Endothelial cell (in vitro differentiated cells): ENCODE measurements at places on chromosomes 3 and 15.
A peak's percentile ranks its signal among the peaks of the same experiment; 100 is the strongest.

GRCh38 chr3:4866866-4867265, 112.4 kb upstream of the BHLHE40 start:
- DNase-seq, result no peak

- no peak for DNase-seq
Observed at GRCh38 chr15:60758961-60759729, 280.2 kb upstream of the ICE2 start.

DNA sequence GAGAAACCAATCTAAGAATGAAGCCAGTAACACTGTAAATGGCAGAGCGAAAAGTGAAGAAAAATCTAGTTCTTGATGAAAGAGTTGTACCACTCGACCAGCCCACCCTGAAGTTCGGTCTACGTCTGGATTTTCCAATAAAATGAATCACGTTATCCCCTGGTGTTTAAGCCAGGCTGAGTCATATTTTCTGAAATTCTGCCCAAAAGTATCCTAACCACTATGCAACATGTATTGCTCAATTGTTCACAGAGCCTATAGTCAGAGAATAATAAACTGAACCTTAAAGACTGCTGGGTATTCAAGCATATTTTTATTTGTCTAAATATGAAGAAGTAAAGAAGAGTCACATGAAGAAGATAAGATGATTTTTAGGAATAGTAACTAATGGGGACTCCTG, 245.7 kb downstream of the FGF12 start:
- DNase-seq, result no peak

DNA sequence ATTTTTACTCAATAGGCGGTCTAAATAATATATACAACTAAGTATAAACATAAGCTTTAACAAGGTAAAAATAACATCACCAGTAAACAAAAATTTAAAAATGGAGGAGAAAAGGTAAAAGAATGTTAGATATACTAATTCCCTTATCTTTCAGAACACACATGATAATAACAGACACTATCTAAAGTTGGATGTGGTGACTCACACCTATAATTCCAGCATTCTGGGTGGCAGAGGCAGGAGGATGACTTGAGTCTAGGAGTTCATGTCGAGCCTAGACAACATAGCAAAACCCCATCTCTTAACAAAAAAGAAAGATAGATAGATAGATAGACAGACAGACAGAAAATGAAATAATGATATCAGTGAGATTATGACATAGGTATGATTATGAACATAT, 85.1 kb downstream of the STAG1 start:
- DNase-seq, result no peak

GRCh38 chr3:151346292-151346691, 16.9 kb upstream of the P2RY13 start:
- no peak for DNase-seq

- DNase-seq, result no peak
Observed at GRCh38 chr3:102087236-102087635, 237.9 kb downstream of the NFKBIZ start.

DNA sequence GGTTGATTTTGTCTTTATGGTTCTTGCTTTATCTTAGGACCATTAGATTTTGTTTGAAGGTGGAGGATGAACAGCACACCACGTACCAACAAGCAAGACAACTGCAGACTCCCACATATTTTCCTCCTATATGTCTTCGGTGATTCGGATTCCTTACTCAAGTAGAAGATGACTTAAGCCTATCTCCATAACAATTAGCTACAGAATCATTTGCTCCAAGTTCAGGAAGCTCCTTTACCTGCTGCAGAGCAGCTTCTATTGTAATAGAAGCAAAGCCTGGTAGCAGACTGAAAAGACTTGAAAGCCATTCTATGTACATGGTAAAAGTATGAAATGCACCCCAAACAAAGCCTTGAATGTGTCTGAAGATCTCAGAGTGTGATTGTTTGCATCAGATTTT, 229.0 kb downstream of the SOX2 start:
- no peak for DNase-seq

- DNase-seq, result no peak
Observed at GRCh38 chr15:50871832-50872231, 36.7 kb upstream of the AP4E1 start.

DNA sequence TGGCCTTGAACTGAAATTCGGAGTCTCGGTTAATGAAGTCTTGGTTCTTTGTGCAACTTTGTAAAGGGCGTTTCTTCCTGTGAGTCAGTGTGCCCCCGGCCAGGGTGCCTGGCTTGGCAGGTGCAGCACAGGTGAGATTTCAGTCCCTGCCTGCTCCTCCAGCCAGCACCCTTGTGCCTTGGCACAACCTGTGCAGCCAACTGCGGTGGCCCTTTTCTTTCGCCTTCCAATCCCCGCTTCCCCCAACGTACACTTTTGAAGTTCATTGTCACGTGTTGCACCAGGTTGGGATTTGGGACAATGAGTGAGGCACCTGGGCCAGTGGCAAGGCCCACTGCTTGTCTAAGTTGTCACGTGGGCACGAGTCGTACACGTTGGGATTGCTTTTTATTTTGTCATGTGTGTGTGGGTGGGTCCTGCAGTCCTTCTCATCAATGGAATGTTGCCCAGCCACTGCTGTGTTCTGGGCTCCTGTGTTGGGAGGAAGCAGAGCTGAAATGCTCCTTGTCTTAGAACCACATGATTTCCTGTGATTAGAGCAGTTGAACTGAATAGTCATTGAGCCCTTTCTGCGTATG, 242.9 kb upstream of the BHLHE40 start:
- no peak for DNase-seq

- DNase-seq, result no peak
Observed at GRCh38 chr3:113614402-113614801, 82.0 kb downstream of the USF3 start.

DNA sequence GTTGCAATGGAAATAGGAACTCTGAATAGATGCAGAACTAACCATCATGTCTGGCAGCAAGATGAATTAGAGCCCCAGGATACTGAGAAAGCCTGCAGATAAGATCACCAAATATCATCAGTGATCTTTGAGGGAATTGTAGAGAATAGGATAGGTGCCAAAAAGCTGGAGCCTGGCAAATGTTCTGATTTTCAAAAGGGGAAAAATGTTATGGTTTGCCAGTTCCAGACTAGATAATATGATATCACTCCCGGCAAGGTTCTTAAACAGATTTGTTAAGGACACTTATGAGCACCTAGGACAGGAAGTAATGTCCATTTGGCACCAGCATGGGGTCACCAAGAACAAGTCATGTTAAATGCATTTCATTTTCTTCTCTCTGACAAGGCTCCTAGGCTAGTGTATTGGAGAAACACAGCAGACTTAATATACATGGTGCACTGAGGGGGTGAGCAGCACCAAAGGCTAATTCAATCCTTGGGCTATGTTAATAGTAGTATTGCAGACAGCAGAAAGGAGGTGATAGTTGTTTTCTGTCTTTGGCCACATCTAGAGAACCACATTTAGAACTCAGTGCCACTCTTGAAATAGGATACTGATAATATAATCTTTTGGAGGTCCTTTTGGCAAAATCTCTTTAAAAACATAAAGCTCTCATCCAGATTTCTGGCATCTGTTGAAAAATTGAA, 4.8 kb downstream of the SRGAP3 start:
- no peak for DNase-seq

DNA sequence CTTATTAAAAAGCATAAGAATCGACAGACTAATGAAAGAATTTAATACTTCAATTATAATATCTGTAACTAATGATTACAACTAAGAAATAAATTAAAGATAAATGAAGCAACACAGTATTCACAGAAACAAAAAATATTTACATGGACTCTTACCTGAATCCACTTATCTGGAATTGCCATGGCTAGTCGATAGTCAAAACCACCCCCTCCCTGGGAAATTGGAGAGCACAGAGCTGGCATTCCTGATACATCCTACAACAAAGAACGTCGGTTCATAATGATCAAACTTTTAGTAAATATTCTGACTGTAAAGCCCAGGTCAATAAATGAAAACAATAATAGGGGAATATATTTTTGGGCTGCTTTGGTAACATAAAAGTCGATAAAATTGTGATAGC, 175.5 kb downstream of the GBE1 start:
- DNase-seq, result no peak

DNA sequence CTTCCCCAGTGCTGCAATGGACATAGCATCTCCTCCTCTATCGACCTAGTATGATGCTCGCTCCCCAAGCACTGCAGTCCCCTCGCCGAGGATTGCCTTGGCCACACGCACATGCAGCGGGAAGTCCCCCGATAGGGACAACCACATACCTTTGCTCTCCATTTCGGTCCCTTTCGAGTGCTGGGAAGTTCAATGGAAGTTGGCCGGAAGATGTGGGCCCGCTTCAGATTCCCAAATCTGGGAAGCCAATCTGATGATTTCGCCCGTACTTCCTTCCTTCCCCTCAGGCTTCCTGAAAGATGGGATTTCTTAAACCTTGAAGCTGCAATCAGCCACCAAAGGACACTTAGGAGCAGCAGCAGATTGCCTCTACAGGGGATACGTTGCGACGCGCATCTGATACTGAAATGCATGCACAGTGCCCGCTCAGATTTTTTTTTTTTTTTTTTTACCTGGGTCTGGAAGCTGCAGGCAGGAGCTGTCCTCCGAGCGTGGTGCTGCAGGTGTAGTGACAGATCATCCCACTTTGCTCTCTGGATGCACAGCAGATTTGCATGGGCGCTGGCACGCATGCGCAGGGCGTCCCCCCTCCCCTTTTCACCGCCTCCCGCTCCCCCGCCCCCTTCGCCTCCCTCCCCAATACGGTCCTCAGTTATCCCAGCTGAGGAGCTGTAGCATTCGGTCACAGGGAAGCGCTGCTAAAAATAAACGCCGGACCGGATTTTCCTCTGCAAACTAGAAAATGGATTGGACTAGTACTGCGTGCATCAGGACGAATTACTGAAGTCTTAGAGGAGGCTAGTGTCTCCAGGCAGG, at the start of gene FGF12:
FGF12 (minus strand) TSS at position 510 of the 816 bp plus-strand sequence.
- DNase-seq, result peak; percentile 86

DNA sequence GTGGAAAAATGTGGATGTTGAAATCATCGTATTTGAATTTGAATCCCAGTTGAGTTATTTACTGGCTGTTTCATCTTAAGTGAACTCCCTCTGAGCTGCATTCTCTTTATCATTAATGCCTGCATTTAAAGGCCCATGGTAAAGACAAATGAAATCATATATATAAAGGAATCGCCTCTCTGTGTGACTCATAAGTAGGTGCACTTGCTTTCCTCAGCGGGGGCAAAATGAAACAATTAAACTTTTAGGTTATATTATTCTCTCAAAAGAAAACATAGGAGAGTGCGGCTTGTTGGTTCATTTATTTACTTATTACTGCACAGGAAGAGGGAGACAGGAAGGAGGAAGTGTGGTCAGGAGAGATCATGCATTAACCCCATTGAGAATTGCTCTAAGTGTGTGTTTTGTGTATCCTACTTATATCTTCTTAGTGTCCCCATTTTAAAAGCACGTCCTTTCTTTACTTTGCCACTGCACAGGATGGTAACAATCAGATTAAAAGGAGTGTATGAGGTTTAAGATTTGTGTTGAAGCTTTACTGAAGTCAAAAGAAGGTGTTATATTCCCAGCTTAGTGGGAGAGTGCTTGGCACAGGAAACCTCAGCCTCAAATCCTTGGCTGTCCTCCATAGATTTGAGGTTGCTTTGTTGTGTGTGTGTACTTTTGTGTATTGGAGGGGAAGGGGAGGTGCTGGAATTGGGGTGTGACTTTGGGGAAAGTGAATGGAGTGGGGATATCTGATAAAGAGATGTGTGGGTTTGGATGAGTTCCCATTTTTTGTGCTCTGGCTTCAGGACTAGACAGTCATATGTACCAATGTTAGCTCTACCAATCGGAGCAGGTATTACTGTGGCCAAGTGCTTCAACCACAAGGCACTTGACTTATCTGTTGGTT, 595.8 kb upstream of the NR2F2 start:
- DNase-seq, result no peak

DNA sequence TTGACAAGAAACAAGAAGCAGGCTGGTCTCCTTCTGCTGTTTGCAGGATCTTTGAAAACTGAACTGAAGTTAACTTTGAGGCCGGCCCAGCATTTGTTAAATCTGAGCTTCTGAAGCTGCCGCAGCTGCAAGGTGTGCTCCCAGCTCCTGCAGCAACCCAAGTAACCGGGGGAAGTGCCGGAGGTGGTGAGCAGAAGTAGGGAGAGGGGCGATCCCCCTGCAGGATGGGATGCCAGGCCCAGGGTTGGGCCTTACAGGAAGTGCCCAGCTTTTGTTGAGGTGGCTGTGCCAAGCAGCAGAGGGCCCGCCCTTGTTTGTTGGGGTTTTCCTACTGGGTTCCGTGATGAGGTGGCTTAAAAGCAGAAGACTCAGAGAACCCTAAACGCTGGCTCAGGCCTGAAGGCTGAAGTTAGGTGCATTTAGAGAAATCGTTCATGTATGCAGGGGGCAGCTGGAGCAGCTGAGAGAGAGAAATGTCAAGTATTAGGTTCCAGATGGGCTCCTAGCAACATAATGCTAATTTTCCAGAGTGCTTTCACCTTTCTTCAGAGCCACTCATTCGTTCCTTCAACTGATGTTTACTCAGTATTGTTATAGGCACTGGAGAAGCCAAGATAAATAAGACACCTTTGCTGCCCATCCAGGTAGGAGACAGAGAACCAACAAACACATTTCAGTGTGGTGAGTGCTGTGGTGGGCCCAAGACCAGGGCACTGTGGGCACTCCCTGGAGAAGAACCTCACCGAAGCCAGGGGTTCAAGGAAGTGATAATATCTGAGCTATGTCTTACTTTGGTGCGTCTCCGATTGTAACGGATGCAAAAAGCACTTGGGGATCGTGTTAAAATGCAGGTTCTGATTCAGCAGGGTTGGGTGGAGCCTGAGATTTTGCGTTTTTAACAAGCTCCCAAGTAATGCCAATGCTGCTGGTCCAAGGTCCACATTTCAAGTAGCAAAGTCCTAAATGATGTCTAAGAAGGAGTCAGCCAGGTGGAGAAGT, 42.2 kb upstream of the PLCL2 start:
- no peak for DNase-seq

GRCh38 chr3:20747741-20748140, 561.7 kb upstream of the SGO1 start:
- no peak for DNase-seq

GRCh38 chr3:161552984-161553560, 56.5 kb downstream of the OTOL1 start:
- DNase-seq, result no peak

DNA sequence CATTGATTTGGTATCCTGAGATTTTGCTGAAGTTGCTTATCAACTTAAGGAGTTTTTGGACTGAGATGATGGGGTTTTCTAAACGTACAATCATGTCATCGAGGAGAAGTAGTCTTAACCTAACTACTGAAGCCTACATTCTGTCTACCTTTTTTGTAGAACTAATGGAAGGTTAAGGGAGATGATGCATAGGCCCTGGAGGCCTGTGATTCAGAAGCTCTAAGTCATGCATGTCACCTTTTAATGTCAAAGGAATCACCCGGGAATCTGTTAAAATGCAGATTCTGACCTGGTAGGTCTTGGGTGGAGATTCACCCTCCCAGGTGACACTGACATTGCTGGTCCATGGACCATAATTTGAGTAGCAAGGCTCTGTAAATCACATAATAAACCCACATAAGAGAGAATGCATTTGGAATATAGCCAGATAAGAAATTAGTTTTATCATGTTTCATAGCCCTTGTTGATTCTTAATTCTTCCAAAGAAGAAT, 64.9 kb downstream of the GHSR start:
- DNase-seq, result no peak

DNA sequence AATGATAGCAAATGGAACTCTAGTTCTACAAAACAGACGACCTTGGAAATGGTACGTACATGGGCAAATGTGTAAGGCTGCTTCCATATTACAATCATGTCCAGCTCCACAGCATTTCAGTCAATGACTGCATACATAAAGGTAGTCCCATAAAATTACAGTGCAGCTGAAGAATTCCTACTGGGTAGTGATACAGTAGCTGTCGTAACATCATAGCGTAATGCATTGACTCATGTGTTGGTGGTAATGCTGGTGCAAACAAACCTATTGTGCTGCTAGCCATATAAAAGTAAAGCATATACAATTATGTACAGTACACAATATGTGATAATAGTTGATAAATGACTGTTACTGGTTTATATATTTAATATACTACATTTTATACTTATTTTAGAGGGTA, 18.5 kb downstream of the TTC23 start:
- no peak for DNase-seq
